Activated naive CD4-positive, alpha-beta T cell treated with Interleukin-2 at 50 U/mL for 16 hours (primary cell): ENCODE measurements at places on chromosomes 12 and 14.

- no peak for DNase-seq
Measured at GRCh38 chr12:101174541-101174940, 35.5 kb downstream of the SLC5A8 start.

DNA sequence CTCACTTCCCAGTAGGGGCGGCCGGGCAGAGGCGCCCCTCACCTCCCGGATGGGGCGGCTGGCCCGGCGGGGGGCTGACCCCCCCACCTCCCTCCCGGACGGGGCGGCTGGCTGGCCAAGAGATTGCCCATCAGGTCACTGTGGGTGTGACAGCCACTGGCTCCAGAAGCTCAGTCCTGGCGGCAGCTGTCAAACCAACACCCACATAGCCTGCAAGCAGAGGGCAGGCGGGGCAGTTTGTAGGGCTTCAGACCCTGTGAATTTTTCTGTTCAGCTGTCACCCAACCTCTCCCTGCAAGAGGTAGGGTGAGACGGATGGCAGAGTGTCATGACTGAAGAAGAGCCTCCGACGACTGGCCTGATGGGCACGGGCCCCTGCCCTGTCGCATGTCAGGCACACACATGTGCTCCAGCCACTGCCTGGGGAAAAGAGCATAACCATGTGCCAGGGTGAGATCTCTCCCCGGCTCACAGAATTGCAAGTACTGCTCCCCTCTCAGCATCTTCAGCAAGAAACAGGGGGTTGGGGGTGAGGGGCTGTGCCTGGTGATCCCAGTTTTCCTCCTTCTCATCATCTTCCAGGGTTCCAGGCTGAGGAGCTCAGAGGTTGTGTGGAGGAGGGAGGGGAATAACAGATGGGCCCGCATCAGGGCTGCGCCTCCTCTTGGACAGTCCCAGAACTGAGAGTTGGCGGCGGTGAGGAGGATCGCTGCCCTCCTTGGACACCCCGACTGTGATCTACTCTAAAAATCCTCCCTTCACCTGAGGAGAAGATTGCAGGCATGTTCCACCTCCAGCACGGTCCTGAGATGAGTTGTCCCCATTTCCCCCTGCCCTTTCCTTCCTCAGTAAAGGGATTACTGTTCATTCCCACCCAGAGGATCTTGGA lies 11.2 kb upstream of the PRPH start:
- no peak for DNase-seq

GRCh38 chr12:102425109-102426039 lies 55.0 kb downstream of the IGF1 start:
- DNase-seq: no peak

- DNase-seq: no peak
Measured at GRCh38 chr14:54792288-54792687, 110.3 kb downstream of the GCH1 start.

GRCh38 chr12:116454950-116455447 lies 104.2 kb upstream of the MAP1LC3B2 start:
- DNase-seq: no peak

DNA sequence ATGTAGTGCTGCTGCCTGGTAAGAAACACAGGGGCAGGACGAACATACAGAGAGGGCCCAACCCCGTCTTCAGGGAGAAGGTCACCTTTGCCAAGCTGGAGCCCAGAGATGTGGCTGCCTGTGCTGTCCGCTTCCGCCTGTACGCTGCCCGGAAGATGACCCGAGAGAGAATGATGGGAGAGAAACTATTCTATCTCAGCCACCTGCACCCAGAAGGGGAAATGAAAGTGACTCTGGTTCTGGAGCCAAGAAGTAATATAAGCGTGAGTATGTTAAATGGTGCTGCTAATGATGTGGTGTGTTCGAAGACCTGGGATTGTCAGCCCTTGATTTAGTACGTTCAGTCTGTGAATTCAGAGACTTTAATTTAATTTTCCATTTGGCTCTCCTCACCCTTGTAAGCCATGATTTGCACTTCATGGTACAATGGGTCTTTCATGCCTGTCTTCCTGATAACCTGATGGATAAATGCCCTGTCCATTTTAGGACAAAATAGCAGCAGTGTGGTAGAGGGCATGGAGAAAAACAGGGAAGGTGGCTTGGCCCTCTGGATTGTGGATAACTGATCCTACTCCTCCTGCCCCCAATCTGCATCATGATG lies 318.9 kb downstream of the SNAPC1 start:
- no peak for DNase-seq

DNA sequence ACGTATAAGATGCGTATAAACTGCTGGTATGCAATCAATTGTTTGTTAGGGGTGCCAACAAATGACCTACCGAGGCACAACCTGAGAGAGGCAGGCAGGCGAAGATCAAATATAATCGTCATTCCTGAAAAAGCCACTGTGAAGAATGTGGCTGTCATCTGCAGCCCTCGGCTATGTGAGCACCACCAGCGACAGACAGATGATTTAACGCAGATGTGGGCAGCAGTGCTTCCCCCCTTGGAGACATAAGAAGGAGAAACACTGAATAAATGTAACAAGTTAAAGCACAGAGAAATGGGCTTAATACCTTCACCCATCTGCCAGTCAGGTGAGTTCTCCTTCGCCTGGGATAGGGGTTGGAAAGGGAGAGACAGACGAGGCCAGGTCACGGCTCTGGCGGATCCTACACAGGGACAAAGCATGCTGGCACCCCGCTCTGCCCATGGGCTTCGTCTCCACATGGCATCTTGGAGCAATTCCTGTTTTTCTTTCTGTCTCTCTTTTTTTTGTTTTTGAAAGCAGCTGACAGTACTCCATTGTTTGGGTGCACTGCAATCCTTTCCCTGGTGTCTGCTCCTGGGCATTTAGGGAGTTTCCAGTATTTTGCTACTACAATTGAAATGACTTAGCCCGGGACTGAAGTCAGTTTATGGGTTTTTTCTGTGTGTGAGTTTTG lies 28.1 kb downstream of the TNFAIP2 start:
- DNase-seq: no peak

GRCh38 chr12:98274430-98275130 lies 240.8 kb upstream of the TMPO start:
- no peak for DNase-seq

DNA sequence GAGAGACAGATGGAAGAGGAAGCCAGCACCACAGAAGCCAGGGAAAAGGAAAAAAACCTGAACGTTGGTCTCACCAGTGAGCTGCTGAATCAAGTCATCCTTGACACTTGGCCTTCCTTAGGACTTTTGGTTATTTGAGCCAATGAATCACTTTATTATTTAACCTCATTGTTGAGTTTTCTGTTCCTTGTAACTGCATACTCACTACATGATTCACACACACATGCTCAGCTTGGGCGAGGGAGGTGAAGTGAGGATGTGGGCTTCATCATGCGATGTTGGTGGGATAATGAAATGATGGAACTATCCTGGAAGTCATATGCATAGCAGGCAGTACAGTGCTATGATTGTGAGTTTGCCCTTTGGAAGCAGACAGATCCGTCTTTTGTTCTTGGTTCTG lies 40.6 kb upstream of the RPH3A start:
- no peak for DNase-seq

DNA sequence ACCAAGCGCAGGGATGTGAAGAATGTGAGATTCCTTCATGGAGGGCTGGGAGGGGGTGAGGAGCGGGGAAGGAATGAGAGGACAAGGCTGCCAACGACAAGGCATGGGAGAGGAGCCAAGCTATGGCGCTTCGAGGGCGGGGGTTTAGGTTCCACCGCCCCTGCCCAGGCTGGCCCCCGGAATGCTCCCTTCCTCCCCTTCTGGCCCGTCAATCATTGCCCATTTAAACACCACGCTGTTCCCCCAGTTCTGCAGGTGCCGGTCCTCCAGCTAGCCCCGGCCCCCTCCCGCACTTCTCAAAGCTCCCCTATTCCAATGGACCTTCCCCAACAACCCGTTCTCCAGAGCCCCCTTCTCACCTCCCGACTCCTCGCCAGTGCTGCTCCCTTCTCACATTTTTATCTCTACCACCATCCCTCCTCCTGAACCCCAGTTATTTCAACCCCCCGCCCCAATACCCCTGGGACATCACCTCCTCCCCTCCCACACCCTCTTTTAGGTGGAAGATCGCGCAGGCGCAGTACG lies 428 bp downstream of the RNF41 start:
- no peak for DNase-seq

GRCh38 chr12:44389038-44389437 lies 487.1 kb downstream of the NELL2 start:
- no peak for DNase-seq

DNA sequence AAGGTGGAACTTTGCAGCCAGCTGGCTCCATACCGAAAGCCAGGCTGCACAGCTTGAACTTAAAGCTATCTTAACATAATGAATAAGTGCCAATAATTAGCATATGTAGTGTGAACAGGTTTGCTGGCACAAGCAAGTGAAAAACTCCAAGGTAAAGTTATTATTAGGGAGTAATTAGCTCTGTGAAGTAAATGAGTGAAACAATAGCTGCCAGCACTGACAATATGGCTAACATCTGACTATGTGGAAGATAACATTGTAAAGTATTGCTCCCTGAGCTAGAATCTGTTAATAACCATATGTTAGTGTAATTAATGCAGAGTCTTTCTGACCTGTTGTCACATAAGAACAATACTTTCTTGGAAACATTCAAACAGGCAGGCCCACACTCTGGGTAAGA lies 246.4 kb downstream of the SOX5 start:
- no peak for DNase-seq

DNA sequence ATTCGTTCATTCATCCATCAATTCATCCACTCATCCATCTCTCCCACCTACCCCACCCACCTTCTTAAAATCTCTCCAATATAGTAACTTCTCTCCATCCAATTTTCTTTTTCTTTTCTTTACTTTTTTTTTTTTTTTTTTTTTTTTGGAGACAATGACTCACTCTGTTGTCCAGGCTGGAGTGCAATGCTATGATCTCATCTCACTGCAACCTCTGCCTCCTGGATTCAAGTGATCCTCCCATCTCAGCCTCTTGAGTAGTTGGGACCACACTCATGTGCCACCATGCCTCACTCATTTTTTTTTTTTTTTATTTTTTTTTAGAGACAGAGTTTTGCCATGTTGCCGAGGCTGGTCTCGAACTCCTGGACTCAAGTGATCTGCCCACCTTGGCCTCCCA lies 118.4 kb downstream of the SUDS3 start:
- DNase-seq: no peak

DNA sequence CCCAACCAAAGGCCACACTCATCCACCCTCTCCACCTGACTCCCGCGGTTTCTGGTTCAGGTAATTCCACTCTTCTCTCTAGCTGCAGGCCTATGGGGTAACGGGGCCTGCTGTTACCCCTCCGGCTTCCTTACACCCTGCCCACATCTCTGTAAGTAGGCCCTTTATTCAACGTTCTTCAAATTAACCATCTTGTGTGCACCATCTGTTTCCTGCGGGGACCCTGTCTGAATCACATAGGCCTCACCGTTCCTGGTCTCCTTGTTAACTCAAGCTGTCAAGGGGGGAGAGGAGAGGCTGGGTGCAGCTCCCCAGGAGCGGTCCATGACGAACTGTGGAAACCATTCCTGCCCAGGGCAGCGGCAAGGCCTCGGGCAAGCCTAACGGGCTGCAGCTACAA lies 9.3 kb upstream of the DLK1 start:
- DNase-seq: no peak

DNA sequence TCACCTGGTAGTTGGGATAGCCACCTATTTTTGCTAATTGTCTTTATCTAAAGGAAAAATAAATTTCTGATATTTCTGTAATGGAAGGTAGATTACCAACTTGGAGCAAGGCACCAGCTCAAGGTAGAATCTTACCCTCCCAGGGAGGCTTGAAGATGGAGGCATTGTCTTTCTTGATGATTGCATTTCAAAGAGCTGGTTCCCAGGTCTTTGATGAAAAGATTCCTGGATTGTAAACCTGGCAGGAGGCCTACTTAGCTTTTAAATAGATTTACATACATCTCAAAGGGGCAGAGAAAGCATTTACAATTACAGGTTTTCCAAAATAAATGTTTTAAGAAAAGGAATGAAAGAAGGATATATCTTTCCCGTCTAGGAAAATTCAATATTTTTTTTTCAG lies 729.2 kb downstream of the LRFN5 start:
- no peak for DNase-seq

- DNase-seq: no peak
Measured at GRCh38 chr12:108914121-108914531, 34.2 kb downstream of the DAO start.

DNA sequence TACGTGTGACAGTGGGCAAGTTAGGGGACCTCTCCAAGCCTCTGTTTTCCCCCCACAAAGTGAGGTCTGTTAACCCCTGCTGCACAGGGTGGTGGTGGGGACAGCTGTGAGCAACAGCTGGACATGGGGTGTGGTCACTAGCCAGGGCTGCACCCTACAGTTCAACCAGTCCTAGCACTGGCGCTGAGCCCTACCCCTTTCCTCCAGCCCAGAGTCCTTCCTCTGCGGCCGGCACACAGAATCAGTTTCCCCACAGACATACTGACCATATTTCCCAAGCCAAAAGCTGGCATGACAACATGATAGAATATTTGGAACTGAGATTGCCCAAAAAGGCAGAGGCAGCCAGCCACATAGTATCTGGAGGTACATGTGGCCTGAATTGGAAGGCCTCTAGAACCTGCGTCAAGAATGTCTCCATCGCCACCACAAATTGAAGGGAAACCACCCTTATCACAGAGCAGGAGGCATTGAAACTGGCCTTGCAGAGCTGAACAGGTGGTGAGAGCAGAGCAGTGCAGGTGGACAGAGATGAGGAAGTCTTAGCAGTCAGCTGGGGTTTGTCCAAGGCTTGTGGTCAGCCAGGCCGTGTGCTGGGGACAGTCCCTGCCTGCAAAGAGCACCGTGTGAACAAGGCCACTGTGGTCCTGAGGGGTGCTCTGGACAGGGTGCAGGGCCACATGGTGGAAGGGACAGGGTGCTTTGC lies 21.2 kb downstream of the DEGS2 start:
- no peak for DNase-seq

- no peak for DNase-seq
Measured at GRCh38 chr12:53048780-53049401, 974 bp upstream of the TNS2 start.
